K562 (cell line): ENCODE measurements at places on chromosomes 3 and 15. TPM values are rescaled to one million over a fixed set of nuclear protein-coding genes. Genes with fewer than 3 reads are reported as not detected.
A peak's percentile ranks its signal among the peaks of the same experiment; 100 is the strongest.

DNA sequence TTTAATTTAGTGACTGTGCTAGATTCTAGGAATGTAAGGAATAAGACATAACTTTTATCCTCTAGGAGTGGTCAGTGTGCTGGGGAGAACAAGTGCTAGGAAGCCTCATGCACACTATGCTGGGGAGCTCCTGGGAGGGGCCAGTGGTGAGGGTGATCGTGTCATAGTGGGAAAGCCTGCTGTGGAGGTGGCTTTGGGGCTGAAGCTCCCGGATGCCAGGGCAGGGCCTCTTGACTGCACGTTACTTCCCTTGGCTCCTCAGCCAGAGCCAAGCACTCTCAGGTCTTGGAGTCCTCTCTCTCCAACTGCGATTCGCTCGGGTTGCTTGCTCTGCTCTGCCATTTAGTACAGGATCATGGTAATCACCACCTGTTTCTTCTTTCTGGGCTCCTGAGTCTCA lies 33.6 kb downstream of the SQOR start:
- DNase-seq = no peak

DNA sequence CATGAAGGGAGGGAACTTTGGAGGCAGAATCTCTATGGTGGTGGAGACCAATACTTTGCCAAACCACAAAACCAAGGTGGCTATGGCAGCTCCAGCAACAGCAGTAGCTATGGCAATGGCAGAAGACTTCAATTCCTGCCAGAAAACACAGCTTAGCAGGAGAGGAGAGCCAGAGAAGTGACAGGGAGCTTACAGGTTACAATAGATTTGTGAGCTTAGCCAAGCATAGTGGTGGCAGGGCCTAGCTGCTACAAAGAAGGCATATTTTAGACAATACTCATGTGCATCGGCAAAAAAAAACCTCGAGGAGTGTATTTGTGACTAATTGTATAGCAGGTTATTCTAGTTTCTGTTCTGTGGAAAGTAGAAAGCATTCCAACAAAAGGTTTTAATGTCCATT lies 6.4 kb upstream of the CSTA start:
- DNase-seq = no peak

GRCh38 chr15:99558571-99558970 lies 7.2 kb upstream of the MEF2A start:
- no peak for DNase-seq

GRCh38 chr15:93943586-93943985 lies 287.8 kb upstream of the MCTP2 start:
- DNase-seq = no peak

DNA sequence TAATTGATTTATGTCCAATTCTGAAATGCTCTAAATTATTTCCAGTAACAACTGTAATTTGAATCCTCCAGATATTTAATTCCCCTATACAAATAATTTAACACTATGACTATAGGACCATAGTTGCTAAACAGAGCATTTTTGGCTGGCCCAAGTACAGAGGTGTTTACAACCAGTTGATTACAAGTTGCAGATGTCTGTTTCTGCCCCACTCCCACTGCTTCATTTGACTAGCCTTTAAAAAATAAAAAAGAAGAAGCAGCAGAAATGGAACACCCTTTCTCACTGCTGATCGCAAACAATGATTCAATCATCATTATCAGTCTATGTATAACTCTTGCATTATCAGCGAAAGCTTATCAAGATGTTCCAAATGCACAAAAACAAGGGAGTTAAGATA lies 54.6 kb downstream of the SENP7 start:
- DNase-seq = no peak

DNA sequence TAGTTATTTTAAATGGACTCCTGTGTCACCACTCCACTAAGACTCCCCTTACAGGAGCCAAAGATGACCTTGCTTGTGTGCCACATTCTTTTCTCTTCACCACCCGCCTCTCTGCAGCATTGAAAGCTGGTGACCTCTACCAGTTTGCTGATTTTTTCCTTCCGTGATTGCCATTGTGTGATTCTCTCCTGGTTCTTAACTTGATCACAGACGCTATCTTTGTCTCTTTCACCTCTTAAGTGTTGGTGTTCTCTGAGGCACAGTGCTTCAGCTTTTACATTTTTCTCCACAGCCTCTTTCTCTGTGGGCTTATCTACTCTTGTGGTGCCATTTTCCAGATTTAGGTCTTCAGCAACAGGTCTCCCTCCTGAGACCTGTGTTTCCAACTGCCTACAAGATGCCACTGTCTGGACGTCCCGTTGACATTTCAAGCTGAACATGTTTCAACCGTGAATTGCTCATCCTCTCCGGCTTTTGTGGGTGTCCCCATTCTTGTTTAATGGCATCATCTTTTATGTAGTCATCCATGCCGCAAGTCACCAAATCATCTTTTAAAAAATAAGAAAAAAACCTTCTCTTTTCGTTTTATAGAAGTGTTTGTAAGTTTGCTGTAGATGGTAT lies 26.5 kb downstream of the IQGAP1 start:
- no peak for DNase-seq

DNA sequence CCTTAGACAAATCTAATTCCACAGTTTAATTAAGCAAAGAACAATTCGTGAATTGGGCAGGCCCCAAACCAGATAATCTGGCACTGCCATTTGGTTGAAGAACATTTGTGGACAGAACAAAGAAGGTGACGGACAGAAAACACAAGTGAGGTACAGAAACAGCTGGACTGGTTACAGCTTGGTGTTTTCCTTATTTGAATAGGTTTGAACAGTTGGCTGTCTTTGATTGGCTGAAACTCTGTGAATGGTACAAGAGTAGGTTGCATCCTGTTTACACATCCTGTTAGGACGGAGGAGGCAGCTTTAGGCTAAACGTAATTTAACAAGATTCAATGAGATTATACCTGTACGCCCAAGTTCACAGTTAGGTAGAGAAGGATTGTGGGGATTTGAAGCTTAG lies 114.4 kb downstream of the LPP start:
- DNase-seq = no peak

DNA sequence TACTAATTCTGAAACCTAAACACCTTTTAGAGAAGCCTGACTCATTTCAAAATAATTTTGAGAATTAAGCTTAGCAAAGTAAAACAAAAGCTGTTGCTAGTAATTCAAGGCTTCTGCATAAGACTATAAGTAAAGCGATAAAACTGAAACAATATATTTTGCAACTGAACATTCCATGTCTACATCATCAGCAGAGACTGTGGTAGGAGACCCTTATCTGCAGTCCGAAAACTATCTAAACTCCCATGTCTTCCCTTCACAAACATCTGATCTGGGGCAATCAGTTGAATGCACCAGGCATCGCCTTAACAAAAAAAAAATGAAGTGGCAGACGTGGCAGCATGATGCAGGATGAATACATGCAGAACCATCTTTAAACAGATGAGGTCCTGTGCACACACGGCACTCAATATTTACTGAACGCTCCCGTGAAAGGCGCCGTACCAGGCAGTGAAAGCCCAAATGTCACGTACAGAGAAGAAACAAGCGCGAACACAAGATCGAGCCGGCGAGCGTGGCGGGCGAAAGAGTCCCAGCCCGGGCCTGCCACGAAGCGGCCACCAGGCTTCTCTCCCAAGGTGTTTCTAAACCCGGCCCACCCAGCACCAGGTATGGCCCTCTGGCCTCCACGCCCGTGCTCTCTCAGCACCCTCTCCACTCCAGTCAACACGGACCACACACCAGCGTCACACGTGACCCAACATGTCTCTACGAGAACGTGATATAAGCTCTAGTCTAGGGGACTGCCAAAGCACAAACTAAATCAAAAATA lies 63.0 kb downstream of the CHSY1 start:
- no peak for DNase-seq

- no peak for DNase-seq
Measured at GRCh38 chr15:63043335-63044076, 959 bp downstream of the TPM1 start.

DNA sequence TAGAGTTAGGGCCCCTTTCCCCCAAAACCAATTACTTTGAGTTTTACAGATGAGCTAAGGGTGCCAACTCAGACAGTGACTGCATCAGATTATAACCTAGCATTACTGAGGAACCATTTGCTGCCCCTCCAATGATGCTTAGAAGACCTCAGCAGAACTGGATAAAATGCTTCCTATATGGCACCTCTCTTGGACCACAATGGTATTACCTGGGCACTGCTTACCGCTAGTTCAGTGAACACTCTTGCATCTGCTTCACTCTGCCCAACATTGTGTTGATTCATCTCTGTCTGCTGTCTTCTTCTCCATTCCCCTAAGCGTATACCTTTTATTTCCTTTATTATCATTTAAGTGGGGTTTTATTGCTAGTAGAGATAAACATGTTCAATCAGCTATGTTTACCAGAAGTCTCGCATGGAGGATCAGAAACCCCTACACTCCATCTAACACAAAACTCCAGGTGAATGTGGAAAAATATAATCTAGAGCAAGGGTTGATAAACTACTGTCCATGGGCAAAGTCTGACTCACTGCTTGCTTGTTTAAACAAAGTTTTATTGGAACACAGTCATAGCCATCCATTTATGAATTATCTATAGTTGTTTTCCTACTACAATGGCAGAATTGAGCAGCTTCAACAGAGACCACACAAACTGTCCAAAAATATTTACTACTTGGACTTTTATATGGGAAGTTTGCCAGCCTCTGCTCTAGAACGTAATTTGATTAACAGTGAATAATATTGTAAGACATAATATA lies 100.2 kb upstream of the PTX3 start:
- DNase-seq = no peak

DNA sequence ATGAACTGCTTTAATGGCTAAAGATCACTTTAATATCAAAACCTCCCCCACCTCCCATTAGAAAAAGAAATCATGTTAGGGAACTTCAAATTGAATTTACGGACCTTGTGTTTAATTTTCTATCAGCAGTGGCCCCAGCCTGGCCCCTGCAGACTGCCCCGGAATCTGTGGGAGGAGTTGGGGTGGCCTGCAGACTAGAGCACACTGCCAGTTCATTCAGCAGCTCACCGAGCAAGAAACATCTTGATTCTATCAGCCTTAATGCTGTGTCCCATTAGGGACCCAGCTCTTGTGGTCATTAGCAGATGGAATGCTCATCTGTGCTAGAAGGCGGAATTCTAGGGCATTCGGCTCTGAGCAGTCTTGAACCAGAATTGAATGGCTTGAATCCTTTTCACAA lies 54.2 kb downstream of the FLNB start:
- DNase-seq = no peak

DNA sequence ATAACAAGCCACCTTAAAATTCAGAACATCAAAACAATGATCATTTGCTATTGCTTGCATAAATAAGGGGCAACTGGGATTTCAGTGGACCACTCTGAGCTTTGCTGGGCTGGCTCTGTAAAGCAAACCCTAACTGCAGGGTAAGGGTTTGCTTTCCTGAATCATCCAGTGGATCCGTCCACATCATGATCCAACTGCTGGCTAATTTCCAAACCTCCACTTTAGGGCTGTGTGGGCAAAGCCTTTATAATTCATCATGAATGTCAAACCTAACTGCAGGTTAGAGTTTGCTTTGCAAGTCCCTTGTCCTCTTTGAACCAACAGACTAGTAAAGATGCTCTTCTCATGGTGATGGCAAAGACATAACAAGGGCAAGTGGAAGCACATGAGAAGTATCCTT lies 76.1 kb downstream of the SYNPR start:
- no peak for DNase-seq

DNA sequence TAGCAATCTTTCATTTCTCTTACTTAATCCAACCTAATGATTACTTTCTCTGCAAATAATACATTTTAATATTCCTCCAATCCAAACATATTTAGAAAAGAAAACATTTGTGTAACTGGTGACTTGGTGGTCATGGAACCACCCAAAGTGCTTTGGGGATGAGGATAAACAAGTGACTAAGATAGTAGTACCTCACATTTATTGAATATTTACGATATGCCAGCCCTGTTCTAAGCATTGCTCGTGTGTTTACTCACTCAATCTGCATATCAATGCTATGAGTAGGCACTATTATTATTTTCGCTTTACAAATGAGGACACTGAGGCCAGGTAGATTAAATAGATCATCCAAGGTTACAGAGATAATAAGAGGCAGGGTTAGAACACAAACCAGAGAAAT lies 189.5 kb downstream of the SHOX2 start:
- DNase-seq = no peak

DNA sequence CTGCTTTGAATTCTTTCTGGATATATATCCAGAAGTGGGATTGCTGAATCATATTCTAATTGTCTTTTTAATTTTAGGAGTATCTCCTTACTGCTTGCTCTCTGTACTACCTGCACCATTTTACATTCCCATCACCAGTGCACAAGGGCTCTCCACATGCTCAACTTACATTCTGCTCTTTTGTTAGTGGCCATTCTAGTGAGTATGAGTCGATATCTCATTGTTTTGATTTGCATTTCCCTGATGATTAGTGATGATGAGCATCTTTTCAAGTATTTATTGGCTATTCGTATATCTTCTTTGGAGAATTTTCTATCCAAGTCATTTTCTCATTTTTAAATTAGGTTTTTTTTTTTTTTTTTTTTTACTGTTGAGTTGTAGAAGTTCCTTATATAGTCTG lies 29.5 kb downstream of the PFN2 start:
- DNase-seq = no peak

- peak; percentile 62 for DNase-seq
Measured at GRCh38 chr15:90871716-90872485, 3.5 kb downstream of the FURIN start.

- DNase-seq = no peak
Measured at GRCh38 chr3:10404876-10405275, 84.0 kb upstream of the SEC13 start.

Gene KLF15
- total RNA-seq = 3.7 and 4.8 TPM in 2 replicates

Gene EXD1
- total RNA-seq = not detected in 2 replicates

Gene ZNF197
- total RNA-seq = 12.7 and 13.9 TPM in 2 replicates

Gene ACTRT3
- not detected in 2 replicates for total RNA-seq

Gene NR1D2
- total RNA-seq = 4.2 and 5.5 TPM in 2 replicates

Gene PP2D1
- total RNA-seq = not detected in 2 replicates

Gene GRM7
- total RNA-seq = not detected in 2 replicates

Gene LCMT2
- 15.2 and 16.0 TPM in 2 replicates for total RNA-seq

Gene GALNT15
- total RNA-seq = not detected in 2 replicates

Gene NANOGP8
- total RNA-seq = not detected in 2 replicates

Gene IL5RA
- total RNA-seq = not detected in 2 replicates

Gene CLN6
- 51.6 and 53.3 TPM in 2 replicates for total RNA-seq

Gene LRRC15
- total RNA-seq = not detected in 2 replicates

Gene PLSCR2
- 0.18 and 0.40 TPM in 2 replicates for total RNA-seq

Gene EPB42
- 1.3 and 1.7 TPM in 2 replicates for total RNA-seq
